ENCODE measurements at places on chromosomes 6 and 20.

GRCh38 chr6:53359843-53360092, 11.0 kb upstream of the ELOVL5 start:
- no peak for DNase-seq

DNA sequence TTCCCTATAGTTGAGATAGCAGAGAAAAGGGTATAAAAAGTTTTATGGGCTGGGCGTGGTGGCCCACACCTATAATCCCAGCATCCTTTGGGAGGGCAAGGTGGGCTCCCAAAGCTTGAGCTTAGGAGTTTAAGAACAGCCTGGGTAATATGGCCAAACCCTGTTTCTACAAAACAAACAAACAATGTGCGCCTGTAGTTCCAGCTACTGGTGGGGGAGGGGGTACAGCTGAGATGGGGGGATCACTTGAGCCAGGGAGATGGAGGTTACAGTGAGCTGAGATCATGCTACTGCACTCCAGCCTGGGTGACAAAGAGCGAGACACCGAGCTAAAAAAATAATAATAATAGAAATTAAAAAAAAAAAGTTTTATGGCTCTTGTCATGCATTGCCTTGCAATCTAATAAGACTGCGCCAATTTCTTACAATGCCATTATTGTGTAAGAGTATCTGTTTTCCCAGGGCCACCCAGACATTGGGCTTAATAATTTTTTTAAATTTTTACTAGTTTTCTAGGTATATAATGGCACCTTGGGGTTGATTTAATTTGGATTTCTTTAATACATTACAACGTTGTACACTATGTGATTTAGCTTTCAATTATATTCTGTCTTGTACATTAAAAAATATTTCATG, 3.9 kb downstream of the ACSS2 start:
- DNase-seq: no peak

DNA sequence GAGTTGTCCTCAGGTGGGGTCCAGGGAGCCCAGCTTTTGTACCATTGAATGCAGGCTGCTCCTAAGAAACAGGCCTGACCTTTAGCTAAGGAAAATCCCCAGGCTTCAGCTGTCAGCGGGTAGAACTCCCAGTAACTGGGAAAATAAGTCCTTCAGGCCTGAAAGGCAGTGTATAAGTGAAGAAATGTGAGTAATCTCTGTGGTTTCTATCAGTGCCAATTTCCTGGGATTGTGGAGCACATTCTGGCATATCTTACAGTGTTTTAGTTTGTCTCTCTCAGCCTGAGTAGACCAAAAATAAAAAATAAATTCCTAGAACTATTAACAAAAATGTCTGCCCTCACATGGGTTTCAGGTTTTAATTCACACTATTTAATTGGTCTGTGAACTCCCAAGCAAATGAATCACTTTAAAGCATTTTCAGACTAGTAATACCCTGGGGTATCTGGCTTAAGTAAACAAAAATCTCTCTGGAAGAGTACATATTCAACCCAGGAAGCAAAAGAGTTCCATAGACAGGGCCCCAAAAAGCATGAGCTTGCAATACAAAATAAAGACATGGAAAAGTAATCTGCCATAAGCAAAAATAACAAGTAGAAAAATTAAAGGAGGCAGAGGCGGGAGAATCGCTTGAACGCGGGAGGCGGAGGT, 566.2 kb upstream of the NOX3 start:
- no peak for DNase-seq

DNA sequence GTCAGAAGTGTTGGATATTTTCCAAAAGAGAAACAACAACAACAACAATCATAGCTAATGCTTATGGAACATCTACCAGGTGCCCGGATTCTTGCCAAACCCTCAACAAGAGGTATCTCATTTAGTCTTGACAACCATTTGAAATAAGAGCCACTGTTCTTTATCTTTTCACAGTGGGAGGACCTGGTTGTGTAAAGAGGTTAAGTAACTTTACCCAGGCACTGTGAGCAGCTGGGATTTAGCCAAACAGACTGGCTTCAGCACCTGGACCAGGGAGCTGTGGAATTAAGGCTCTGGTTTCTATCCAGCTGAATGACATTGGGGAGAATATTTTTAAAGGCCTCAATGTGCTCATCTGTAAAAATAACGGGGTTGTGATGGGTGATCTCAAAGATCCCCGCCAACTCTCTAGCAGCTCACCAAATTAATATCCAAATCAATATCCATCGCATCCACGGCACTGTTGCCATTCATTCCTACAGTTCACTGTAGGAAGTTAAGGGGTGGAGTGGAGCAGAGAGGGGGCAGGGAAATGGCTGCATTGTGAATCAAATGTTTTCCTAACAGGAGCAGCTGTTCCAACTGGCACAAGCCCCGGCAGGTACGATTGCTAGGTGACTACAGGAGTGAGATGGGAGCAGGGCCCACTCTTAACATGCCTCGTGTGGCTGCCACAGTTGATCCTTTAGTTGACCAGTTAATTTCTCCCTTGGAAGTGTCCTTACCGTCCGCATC, 61.8 kb downstream of the GCNT2 start:
- DNase-seq: no peak

DNA sequence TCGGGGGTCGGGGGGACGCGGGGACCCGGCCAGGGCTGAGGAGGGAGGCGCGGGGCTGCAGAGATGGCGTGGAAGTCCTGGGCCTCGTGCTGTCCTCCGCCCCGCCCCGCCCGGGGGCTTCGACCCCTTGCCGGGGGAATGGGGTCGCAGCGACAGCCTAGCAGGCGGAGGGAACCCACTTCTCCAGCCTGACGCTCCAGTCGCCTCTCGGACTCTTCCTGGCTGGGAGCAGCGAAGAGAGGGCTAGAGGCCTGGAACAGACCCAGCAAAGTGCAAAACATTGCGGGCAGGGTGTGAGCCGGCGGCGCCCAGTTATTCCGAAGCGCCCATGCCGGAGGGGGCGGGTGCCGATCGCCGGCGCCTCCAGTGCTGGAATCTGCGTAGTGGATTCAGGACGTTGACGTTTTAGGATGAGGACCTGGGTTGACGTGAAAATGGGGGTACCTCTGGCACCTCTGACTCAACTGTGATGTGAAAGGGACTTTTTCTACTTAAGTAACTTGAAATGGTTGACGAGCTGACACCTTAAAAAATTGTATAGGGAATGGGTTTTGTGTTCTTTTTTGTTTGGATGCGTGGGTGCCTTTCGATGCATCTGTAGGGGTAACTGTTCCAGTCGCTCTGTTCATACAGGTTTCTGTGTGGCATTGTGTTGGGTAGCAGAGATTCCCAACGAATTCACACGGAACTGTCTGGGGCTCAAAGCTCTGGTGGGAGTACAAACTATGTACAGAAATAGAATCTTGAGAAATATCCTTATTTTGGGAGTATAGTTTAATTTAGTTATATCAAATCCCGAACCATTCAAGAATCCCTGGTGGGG, 1.4 kb downstream of the SLC35F1 start:
- DNase-seq: no peak
